ENCODE measurements at places on chromosomes 5 and 9.

DNA sequence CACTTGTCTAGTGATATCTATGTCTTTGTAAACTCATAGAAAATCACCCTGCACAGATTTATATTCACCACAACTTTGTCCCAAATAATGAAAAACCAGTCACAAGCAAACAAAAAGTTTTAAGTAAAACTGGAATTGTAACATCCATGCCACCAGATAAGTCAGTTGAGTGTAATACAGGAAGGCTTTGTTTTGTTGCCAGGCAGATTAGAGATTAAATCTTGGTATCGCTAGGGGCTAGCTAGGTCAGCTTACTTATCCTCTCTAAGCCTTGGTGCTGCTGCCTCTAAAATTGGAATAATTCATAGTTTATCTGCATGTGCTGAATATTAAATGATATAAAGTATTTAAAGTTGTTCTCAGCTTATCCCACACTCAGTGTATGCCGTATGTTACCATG lies 1062.5 kb downstream of the CDH9 start:
- DNase-seq, result no peak

DNA sequence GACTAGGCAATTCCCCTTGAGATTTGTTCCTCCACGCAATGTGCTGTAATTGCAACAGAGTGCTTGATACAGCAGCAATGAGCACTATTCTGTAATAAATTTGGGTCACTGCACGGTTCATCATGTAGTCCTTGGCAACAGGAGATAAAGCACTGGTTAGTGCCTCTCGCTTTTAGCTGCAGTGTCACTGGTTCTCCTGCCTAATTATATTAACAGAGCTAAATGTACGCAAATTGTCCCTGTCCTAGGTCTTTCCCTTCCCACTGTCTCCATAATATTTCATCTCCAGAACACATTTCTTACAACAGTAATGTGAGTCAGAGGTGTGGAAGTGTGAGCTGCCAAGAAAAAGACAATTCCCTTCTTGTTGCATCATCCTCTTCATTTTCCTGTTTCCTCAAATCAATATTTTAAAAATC lies 553.1 kb downstream of the ZNF608 start:
- no peak for DNase-seq

- DNase-seq, result no peak
Observed at GRCh38 chr9:137145731-137146526, 7.0 kb downstream of the GRIN1 start.

DNA sequence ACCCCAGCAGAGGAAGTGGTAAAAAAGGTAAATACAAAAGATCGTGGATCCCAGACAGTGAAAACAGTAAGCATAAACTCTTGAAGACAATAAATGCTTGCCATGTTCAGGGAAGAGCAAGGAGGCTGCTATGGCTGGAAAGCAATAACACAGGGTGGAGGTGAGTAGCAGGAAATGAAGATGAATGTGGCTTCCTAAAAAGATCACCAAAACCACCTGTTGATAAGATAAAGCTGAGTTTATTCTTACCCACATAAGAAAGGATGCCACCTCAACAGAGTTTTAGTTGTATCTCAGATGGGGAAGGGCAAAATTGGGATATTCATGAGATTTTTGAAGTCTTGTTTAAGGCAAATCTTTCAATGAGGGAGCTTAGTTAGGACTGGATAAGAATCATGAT lies 273.3 kb downstream of the MSX2 start:
- no peak for DNase-seq

DNA sequence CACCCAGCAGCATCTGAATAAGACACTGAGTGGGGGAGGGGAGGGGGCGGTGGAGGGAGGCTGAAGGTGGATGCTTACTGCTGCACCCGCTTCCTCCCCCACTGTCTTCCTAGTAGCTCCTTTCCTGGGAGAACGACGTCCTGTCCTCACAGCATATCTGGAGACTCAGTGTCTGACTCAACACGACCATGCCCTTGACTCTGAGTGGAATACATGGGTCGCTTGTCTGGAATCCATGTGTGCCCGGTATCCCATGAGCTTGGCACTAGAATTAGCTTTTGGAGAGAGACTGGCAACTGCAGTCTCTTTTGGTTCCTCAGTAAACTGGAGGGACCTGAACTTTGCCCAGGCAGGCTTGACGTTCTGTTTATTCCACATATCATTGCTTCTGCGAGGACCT lies 125.4 kb upstream of the FAM120A start:
- DNase-seq, result no peak

DNA sequence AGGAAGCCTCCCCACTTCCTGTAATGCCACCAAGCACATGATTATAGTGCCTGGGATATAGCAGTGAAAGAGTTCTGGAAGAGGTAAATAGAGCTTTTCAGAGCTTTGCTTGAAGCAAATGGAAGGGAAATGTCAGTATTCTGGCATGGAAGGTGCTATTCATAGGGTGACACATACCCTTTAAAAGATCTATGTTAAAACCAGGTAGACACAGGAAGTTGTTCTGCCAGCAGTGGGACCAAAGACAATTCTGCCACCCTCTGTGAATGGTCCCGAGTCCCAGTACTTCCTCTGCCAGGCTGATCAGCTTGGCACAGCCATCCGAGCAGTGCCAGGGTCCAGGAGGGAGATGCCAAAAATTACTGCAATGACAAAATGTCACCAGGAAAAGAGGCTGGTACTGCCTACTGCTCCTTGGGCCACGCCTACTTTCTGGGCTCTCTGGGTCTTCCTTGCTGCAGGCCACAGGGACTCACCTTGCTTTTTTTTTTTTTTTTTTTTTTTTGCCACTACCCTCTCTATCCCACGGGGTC lies 26.7 kb downstream of the GARNL3 start:
- no peak for DNase-seq

DNA sequence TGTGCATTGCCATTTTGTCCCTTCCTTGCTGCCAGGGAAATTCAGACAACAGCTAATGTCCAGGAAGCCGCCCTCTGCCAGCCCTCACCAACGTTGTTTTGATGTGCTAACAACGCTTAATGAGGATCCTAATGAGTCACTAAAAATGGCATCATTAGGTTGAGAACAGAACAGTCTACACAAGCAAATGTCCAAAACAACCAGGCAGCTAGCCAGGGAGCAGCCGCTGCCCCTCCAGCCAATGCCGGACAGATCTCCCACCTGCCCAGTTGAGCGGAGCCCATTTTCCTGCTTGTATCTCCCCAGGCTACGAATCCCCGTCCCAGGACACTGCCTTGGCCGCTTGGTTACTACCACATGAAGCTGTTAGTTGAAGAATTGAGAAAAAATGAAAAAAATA lies 40.4 kb upstream of the UNC5A start:
- DNase-seq, result no peak

DNA sequence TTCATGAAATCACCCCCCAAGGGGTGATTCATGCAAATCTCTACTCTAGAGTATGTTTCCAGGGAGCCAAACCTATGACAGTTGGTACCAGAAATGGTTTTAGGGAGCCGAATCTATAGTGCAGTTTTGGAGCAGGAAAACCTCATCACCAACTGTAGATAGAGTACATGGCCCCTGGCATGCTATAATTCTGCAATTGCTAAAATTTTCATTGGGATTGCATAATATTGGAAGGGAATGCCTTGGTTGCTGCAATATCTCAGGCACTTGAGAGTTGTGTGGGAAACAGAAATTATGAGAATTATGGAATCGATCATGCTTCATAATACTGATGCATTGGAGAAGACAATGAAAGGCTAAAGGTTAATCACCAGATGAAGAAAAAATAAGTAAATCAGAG lies 148.2 kb upstream of the PLPPR1 start:
- no peak for DNase-seq

GRCh38 chr5:179297486-179298180 lies 47.6 kb downstream of the ADAMTS2 start:
- DNase-seq, result no peak

- no peak for DNase-seq
Observed at GRCh38 chr5:11524188-11524587, 380.1 kb downstream of the CTNND2 start.

DNA sequence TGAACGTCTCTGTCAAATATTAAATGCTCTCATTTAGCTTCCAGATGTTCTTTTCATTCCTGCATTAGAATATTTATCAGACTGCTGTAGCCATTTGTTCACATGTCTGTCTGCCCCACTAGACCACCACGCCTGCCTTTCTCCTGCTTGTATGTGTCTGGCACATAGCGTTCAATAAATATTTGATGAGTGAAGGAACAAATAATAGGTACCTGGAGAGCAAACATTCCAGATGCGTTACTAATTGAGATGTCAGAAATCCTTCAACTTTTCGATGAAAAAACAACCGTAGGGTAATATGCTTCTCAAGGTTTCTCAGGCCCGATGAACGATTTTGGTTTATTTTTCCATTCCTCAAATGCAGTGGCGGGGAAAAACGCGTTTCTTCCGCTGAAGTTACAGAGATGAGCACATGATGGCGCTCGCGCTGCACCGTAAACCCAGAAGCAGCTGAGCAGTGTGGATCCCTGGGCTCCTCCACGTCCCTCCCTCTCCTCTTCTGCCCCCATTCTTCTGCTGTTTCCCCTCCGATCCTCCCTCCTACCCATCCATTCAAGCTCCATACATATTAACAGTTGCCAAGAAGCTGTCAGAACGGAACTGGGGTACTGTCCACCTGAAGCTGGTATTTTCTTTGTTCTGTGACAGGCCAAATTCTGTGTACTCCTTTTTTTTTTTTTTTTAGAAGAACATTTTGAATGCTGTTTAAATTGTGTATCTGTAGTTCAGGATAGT lies 245.4 kb downstream of the MPDZ start:
- DNase-seq, result no peak

GRCh38 chr9:36551129-36551528 lies 21.6 kb upstream of the MELK start:
- DNase-seq, result no peak

- no peak for DNase-seq
Observed at GRCh38 chr9:88236511-88237478, 98.5 kb upstream of the SPATA31C2 start.

GRCh38 chr5:88682881-88683361 lies 200.1 kb downstream of the MEF2C start:
- DNase-seq, result no peak

DNA sequence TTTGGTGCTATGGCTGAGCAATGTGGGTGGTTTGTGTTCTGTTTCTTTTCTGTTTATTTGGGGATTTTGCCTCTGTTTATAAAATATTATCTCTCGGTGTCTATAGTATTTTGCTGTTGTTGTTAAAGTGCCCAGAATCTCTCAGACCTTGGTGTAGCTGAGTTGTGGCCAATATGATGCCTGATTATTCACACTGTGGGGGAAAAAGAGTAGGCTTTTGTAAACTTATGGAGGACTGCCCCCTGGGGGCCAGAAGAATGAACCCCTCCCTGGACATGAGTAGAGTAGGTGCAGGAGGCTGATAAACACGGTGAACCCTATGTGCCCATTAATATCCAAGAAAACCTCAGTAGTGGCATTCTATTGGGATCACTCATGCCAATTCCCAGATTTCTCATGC lies 49.0 kb upstream of the DPYSL3 start:
- DNase-seq, result no peak

GRCh38 chr5:67248703-67249589 lies 52.3 kb upstream of the CD180 start:
- no peak for DNase-seq

DNA sequence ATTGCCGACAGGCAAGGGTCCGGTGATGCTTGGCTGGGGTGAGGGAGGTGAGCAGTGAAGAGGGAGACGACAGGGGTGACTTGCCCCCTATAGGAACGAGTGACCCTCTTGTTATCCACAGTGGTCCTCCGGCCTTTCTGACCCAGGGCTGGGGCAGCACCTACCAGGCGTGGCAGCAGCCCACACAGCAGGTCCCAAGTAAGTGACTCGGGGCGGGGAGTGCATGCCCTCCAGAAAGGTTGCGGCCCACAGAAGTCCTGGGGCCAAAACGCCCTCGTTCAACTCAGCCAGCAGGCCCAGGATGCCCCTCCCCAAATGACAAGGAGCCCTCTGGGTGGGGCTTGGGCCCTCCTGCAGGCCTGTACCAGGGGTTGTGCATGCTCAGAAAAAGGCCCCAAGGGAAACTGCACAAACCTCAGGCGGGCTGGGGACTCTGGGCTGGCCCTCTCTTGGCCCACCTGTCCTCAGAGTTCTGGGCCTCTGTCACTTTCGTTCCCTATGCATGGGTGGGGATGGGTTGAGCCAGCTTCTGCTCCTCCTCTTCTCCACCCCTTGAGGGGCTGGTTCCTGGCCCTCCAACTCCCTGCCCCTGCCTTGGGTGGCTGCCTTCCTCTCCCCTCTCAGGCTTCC lies 32.2 kb upstream of the PRDM12 start:
- DNase-seq, result no peak

- DNase-seq, result no peak
Observed at GRCh38 chr5:167472566-167473108, 818.8 kb upstream of the WWC1 start.

GRCh38 chr5:63963926-63964325 lies 1.7 kb upstream of the HTR1A start:
- DNase-seq, result no peak

DNA sequence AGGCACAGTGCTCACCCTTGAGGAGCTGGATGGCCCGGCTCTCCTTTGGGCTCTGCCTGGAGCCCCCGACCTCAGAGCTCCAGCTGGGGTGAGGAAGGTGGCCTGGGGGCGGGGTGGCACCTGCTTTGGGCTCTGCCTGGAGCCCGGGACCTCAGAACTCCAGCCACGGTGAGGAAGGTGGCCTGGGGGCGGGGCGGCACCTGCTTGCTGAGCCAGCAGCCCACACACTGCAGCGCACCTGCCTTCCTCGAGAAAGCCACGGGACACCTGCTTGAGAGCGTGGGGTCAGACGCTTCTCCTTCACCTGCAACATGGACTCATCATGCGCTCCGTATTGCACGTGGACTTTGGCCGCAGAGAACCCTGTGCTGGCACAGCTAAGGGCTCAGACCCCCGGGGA lies 51.8 kb downstream of the IRX2 start:
- no peak for DNase-seq

GRCh38 chr9:38707885-38708637 lies 11.9 kb downstream of the FAM240B start:
- DNase-seq, result no peak

GRCh38 chr5:173645890-173646574 lies 29.6 kb upstream of the BOD1 start:
- no peak for DNase-seq

DNA sequence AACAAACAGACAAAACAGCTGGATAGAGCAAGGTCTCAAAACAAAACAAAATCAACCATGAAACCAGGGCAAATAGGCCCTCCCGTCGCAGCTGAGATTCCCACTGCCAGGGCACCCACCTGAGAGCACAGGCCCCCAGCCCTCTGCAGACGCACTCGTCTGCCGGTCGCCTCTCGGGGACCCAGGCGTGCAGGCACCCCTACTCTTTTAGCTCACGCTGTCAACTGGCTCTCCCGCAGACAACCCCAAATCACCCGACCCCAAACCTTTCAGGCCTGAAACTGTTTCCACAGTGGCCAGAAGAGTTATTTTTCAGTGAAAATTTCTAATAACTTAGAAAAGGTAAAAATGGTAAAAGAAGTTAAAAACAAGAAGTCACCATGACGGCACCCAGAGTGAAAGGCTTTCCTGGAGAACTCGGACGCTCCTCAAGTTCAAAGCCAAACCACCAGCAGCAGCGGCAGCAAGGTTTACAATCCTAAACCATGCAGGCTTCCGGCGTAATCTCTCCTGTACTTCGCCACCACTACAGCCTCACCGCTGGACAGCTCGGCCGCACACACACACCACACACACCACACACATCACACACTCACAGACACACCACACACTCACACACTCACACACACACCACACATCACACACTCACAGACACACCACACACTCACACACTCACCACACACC lies 1.9 kb upstream of the UBE2QL1 start:
- no peak for DNase-seq

- DNase-seq, result no peak
Observed at GRCh38 chr5:97888439-97888838, 705.4 kb upstream of the RIOK2 start.

Data from CD8-positive, alpha-beta T cell (primary cell).